ENCODE measurements at places on chromosomes 2 and 18.

- no peak for ATAC-seq
Measured at GRCh38 chr2:2577407-2577831, 246.3 kb upstream of the MYT1L start.

DNA sequence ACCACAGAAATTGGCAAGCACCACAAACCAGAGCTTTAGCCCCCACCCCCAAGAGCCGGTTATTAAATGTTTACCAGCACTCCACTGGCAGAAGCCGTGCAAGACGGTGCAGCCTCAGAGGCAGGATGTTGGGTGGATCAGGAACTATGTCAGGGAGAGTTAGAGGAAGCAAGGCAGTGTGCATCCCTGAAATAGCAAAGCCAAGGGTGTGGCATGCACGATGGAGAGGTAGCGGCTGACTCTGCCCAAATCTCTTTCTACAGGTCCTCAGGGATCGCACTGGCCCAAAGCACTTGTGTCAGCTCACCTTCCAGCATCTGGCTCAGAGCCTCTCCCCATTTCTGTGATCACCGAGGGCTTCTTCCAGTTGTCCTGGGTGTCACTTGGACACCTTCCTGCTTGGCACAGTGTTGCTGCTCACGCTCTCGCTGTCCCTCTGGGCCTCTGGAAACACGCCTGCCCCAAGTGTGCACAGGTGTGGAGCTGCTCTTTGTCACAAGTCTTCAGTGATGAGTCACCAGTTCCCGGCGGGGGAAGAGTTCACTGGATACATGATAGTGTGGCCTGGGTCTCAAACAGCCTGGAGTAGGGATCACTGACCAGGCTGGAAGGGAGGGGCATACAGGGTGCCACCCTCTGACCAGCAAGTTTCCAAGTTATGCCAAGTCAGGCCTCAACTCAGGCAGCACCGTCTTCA, 17.3 kb upstream of the B3GNT7 start:
- ATAC-seq: no peak

GRCh38 chr2:138974651-138975050, 194.5 kb upstream of the NXPH2 start:
- ATAC-seq: no peak

DNA sequence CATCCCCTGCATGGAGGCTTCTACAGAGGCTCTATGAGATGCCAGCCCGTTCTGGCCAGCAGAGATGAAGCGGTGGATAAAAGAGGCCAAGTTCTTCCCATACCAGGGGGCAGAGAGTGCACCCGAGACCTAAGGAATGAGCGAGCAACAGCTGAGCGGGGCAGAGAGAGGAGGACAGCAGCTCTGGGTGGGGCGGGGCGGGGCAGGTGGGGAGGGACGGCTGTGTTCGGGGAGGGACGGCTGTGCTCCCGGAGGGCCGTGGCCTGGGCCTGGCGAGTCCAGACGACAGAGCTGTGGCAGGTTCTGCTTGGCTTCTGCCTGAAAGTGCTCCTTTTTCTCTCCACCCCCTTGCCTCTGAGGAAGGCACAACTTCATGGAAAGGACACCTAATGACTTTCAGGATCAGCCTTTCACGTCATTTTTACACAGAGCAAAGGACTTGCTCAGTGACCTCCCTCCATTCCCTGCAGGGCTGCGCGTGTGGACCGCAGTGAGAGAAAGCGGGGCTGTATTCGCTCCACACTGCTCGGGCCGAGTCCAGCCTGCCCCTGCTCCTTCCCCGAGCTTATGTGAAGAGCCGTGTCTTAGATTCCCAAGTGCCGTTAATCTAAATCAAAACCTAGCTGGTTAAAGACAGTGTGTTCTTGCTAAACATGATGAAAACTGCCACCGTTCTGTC, 232.9 kb downstream of the HDAC4 start:
- ATAC-seq: no peak

GRCh38 chr2:186546846-186547245, 43.0 kb upstream of the ITGAV start:
- ATAC-seq: no peak

Data from activated T-helper 17 cell treated with anti-CD3 and anti-CD28 coated beads, Interleukin-2, amount 50 U/mL, for 72 hours (primary cell).